ENCODE measurements at places on chromosomes 16 and 17.

DNA sequence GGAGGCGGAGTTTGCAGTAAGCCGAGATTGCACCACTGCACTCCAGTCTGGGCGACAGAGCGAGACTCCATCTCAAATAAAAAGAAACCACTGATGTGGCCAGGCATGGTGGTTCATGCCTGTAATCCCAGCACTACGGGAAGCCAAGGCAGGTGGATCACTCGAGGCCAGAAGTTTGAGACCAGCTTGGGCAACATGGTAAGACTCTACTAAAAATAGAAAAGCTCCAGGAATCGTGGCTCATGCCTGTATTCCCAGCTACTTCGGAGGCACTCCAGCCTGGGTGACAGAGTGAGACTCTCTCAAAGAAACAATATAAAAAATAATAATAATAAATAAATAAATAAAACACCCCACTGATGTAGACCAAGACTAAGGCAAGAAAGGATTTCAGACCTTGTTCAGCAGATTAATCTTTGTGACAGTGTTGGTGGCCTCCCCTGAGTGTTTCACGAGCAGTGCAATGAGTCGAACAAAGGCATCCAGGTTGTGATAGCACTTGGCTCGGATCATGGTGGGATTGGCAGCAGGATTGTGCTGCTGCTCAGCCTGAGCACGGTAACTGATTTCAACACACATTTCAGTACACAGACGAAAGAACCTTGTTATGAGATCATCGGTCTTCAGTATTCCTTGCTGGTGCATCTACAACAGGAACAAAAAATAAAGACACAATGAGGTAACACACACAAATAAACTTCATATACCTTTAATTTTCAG, 18.6 kb downstream of the SETD6 start:
- no peak for DNase-seq

DNA sequence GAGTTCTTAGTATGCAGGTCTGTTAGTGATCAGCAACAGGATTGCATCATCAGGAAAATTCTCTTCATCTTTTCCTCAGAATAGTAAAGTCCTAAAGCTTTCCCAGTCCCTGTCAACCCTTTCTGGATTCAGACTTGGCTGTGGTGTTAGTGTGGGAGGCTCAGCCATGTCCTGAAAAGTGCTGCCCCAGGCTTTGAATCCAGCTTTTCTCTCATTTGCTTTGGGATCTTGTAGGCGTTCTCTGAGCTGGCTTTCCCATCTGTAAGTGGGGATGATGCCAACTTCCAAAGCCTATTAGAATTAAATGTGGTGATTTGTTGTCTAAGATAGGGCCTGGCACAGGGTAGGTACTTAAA, 3.0 kb downstream of the ALKBH5 start:
- no peak for DNase-seq

DNA sequence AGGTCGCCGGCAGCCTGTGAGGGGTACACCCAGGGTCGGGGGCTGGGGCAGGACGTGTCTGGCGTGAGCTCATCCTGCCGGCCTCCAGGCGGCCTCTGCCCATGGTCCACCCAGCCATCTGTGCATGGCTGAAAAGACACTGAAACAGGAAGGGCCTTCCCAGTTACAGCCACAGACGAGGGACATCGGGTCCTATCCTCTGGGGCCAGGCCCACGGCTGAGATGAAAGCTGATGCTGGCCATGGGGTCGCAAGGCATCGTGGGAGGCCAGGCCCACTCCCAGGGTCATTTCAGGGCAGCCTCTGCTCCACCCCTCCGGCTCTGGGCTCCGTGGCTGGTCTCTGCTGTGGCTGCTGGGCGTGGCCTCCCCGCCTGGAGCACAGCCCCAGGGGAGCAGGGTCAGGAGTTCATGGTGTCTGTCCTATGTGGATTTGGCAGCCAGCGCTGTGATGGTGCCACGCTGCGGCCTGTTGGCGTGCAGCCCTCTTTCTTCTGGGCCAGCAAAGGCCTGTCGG, 16.6 kb upstream of the ATP6V0C start:
- DNase-seq: no peak

GRCh38 chr17:14298221-14298946, 2.5 kb upstream of the HS3ST3B1 start:
- DNase-seq: no peak

DNA sequence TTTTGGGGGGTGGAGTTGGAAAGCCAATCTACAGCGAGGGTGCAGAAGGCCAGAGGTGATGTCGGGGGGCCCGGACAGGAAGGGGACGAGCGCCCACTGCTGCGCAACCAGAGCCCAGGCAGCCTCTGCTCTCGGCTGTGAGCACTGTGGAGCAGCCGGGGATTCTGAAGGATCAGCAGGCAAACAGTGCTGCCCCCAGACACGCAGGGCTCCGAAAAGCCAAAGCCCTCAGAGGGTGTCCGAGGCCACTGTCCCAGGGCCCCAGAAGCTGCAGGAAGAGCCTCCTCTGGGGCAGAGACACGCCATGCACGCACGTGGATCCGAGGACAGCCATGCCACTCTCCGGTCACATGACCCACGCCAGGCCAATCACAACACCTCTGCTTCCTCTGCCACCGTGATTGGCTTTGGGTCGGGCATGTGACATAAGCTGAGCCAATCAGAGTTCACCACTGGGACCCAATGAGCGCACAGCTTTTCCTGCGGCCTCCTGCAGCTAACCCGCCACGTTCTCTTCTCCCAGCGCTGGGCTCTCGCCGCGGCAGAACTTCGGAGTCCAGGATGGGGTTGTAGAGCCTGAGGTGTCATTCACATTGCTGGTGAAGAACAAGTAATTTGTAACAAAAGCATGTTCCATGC, 40.7 kb downstream of the ACTG1 start:
- DNase-seq: no peak

DNA sequence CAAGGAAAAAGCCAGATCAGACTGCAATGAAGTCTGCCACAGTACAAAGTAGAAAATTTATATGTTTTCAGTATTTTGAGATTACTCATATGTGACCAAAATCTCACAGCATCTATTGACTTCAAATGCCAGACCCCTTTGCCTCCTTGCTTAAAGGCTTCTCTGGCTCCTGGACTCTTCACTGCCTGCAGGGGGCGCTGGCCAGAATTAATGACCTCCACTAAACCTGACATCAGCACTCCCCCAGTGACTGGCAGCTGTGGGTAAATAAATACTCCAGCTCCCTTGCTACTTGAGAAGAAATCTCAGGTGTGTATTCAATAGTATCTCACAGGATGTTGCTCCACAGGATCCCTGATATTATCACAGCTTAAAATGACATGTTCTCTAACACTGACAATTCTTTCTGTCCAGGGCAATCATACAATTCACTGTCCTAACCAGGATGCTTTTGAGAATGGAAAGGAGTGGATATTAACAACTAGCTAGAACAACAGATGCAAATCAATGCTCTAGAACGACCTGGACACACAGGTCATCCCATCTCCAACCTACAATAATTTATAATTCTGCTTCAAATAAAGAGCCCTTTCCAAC, 4.0 kb downstream of the BECN1 start:
- peak; percentile 29 for DNase-seq

- no peak for DNase-seq
These were observed 13.8 kb downstream of the IGSF6 start for GRCh38 chr16:21638573-21638975.

GRCh38 chr16:67965668-67966548, 2.5 kb downstream of the SLC12A4 start:
- no peak for DNase-seq

GRCh38 chr16:57409870-57410587, 5.5 kb downstream of the CCL17 start:
- DNase-seq: no peak

GRCh38 chr16:70678898-70679670, 6.8 kb downstream of the MTSS2 start:
- no peak for DNase-seq

GRCh38 chr17:7644775-7645174, 6.0 kb upstream of the ATP1B2 start:
- DNase-seq: no peak

DNA sequence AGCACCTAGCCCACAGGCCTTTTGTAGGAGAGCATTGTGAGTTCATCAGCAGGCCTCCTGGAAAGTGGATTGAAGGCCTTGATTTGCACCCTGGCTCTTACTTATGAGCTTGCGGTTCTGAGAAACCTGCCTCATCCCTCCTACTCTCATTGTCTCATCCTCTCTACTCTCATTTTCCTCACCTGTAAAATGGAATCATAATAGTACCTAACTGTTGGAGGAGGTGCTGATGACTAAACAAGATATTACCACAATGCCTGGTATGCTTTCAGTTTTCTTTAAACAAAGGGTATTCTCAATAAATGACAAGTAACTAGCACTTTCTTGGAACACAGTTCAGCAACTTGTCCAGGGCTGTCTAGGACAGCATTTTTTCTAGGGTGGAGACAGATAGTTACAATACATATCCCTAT, 243.1 kb upstream of the MAF start:
- DNase-seq: no peak

DNA sequence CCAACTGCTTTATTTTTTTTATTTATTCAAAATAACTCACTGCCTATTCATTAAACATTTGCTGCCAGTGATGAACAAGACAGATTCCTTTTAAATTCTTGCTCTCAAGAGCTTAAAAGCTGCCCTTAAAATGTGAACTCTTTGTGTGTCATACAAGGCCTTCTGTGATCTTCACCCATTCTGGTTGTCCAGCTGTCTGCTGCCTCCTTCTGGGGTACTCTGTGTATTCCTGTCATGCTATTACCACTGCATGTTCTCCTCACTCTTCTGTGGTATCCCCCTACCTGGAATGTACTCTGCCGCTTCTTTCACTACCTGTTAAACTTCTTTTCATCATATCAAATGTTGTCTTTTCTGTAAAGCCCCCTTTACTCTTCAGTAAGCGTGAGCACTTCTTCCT, 165.8 kb downstream of the CHD9 start:
- no peak for DNase-seq

GRCh38 chr16:11674818-11675560, 6.7 kb downstream of the SNN start:
- DNase-seq: no peak

DNA sequence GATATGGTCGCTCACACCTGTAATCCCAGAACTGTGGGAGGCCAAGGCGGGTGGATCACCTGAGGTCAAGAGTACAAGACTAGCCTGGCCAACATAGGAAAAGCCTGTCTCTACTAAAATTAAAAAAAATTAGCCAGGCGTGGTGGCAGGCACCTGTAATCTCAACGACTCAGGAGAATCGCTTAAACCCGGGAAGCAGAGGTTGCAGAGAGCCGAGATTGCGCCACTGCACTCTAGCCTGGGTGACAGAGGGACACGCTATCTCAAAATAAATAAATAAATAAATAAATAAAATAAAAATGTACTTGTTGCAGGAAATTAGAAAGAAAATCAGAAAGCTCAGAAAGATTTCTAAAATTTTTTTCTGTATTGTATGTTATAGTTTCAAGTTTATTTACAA, 113.9 kb downstream of the LITAF start:
- no peak for DNase-seq

GRCh38 chr17:6350806-6351205, 84.1 kb downstream of the AIPL1 start:
- no peak for DNase-seq

DNA sequence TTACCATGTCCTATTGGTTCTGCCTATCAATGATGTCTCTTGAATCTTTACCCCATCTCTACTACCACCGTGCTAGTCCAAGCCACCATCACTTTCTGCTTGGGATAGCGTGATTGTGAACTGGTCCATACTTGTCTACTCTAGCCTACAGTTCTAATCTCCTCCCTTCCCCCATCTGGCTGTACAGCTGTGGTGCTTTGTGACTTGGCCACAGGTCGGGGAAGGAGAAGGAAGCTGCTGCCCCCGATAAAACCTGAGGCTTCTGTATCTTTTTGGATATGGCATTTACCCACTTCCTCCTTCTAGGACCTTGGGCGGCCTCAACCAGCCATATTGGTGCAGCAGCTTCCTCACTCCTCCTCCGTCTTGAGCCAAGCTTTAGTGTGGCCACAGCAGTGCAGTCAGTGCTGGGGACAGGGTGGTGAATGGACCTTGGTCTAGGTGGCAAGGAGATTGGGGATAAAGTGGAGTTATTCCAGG, 314 bp upstream of the ITGA2B start:
- DNase-seq: no peak

- DNase-seq: no peak
These were observed 11.1 kb upstream of the WFDC1 start for GRCh38 chr16:84283314-84284153.

DNA sequence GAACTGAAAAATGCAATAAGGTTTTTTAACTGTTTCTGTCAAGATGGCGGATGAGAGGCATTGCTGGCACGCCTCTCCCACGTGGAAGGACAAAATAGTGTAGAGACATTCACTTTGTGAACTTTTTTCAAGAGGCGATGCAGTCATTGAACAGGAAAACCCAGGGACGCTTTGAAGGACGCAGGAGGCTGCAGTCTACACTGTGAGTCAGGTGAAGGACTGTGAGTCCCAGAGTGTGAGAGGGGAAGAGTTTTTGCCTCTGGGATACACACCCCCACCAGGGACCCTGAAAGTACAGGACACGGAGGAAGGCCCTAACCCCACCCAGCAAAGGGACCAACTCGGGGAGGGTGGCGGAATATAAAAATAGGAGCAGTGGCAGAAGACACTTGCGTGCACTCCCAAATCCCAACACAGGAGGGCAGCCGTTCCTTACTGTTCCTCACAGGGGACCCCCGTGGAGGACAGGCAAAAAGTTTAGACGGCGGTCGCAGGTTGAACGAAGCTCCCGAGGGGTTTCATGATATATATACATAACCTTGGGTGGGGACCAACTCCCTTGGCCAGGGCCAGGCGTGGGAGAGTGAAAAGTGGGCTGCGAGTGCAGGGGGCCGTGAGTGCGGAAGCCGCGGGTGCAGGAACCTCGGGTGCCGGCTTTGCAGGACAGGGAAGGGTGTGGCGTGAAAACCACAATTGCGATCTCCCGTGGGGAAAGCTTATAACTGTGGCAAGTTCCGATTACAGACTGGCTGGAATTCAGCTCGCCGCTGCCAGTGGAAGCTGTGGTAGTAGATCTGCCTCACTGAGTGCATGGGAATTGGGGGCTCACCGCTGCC, 82.0 kb upstream of the ALOX12 start:
- peak; percentile 62 for DNase-seq

GRCh38 chr17:2084036-2084765, 29.3 kb downstream of the HIC1 start:
- DNase-seq: no peak

DNA sequence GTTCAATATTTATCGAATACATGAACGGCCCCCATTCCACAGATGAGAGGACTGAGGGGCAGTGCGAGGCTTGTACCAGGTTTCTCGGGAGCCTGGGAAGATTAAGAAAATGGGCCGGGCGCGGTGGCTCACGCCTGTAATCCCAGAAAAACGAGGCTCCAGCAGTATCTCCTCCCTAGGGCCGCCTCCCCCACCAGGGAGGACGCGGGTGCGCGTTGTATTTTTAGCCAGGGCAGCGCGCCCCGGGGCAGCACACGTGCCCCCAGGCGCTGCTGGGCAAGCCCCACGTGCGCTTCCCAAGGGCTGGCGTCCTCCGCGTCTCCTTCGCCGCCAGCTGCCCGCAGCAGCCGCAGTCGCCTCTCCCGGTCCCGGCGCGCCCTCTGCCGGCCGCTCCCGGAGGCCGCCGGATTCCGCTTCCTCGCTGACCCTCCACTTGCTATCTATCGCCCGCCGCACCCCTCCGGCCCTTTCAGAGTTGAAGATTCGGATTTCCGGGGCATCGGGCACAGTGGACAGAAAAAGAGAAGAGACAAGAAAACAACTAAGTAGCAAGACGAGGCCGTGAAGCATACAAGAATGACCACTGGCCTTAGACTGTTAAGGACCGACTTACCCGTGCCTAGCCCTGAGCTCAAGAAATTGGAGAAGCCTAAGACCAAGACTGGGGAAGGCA, 1.9 kb upstream of the YBX2 start:
- peak; percentile 42 for DNase-seq

- no peak for DNase-seq
These were observed 245.4 kb downstream of the NTN1 start for GRCh38 chr17:9266697-9267117.

Measured in activated CD4-positive, alpha-beta T cell treated with anti-CD3 and anti-CD28 coated beads for 1 hour (primary cell).